ENCODE measurements at places on chromosomes 13 and 19.

DNA sequence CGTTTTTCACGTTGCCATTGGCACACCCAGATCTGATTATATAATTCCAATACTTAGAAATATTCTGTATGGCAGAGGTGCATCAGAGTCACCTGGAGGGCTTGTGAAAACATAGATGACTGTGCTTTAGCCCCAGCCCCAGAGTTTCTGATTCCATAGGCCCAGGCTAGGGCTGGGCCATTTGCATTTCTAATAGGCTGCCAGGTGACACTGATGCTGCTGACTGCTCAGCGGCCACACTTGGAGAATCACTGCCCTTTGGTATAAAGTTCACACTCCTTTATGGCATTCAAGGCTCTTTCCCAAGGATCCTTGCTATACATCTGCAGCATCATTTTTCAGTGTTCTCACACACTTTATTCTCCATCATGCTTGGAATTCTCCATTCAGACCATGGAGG is 137.1 kb downstream of the AKAP11 start:
- no peak for DNase-seq

- no peak for DNase-seq
These were observed 63.1 kb downstream of the TM9SF2 start for GRCh38 chr13:99564386-99564785.

GRCh38 chr19:46014534-46014933 is 8.3 kb downstream of the PGLYRP1 start:
- no peak for DNase-seq

- DNase-seq: no peak
These were observed 1.1 kb downstream of the PIP5K1C start for GRCh38 chr19:3698974-3699740.
